LHCN-M2 (cell line): ENCODE measurements at places on chromosomes 5 and 9.

GRCh38 chr9:96048104-96048955 lies 172.8 kb downstream of the ERCC6L2 start:
- DNase-seq, result no peak

DNA sequence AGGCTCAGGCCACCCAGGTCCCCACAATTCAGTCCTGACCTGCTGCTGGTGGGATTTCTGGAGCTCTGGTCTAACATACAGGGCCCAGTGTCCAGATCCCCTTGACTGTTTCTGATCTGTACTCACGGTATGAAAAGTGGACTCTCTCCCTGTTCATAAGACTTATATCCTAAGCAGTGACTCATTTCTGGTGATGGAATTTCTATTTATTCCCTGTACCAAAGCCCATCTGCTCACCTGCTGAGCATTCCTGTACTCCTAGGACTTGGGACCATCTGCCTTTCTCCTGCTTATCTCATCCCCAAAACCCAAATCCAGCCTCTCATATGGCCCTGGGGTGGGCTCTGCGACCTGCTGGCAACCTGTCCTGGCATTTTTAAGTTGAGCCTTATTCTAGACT lies 86.6 kb downstream of the APBA1 start:
- no peak for DNase-seq

DNA sequence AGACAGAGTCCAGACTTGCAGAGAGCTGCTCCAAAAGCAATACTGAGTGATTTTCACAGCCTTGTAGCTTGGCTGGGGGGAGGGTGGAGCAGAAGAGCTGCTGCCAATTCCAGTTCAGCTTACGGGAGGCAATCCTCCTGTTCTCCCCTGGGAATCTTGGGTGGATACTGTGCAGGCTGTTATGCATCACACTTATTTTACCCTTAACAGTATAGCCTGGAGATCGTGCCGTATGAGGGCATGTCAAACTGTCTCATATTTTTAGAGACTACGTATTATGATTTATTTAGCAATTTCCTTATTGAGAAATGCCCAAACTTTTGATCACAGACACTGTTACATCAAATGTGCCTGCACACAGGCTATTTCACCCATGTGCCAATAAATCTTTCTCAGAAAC lies 85.2 kb downstream of the BASP1 start:
- DNase-seq, result peak; percentile 35

- DNase-seq, result no peak
These were observed 7.2 kb downstream of the TOR1A start for GRCh38 chr9:129816501-129817435.

DNA sequence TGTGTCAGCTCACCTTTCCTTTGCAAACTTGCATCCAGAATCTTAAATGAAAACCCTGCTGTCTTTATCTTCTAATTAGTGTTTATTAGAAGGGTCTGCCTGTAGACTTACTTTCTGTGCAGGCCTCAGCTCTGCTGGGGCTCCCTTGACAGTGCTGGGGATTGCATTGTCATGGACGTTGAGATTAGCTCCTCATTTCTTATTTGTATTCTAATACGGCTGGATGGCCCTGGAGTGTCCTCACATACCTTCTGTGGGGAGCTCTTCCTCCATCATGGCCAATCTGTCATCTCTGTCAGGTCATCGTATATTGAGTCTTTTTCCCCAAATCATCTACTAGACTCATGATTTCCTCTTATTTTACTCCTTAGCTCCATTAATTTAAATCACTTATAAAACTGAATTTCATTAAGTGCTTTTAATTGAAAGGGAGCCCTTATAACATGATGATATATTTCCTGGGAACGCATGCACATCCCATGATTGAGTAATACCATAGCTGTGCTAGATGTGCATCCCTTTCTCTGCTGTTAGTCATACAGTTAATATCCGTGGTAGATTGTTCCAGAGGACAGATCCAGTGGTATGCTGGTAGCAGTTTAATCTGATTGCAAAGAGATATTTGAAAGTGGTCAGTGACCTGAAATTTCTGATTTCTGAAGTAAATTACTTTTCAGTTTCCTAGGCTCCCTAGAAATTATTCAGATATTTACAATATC lies 61.6 kb downstream of the ICE1 start:
- peak; percentile 47 for DNase-seq

DNA sequence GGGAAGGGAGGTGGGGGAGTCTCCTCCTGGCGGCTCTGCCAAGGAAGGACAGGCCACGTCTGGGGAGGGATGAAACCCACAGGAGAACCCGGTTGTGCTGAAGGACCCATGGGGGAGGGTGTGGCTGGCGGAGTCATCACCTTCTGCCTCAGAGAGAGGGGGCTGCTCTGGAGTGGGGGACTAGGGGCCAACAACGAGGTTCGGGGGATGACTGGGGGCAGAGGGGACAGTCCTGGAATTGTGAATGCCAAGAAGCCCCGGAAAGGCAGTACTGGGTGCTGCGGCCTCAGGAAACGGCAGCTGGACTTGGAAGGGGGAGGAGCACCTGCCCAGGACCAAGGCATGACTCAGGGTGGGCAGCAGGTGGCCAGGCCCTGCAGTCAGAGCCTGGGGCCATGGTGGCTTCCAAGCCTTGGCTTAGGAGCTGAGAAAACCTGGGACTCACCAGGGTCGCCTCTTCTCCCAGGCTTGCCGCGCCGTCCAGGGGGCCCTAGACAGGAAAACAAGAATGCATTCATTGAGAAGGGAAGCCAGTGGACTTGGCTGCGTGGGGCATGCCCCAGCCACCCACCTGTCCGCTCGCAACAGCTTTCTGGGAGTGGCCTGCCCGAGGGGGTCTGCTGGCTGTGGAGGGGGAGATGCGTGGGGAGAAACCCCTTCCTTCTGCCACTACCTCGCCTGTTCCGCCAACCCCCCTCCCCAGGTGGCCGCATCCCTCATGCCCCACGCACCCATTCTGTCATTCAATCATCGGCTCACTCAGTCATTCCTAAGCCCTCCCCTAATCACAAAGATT lies 74.0 kb upstream of the PHYKPL start:
- DNase-seq, result no peak

GRCh38 chr9:14132775-14133174 lies 181.2 kb downstream of the NFIB start:
- DNase-seq, result no peak

GRCh38 chr5:32506201-32506661 lies 61.7 kb upstream of the ZFR start:
- peak; percentile 45 for DNase-seq

DNA sequence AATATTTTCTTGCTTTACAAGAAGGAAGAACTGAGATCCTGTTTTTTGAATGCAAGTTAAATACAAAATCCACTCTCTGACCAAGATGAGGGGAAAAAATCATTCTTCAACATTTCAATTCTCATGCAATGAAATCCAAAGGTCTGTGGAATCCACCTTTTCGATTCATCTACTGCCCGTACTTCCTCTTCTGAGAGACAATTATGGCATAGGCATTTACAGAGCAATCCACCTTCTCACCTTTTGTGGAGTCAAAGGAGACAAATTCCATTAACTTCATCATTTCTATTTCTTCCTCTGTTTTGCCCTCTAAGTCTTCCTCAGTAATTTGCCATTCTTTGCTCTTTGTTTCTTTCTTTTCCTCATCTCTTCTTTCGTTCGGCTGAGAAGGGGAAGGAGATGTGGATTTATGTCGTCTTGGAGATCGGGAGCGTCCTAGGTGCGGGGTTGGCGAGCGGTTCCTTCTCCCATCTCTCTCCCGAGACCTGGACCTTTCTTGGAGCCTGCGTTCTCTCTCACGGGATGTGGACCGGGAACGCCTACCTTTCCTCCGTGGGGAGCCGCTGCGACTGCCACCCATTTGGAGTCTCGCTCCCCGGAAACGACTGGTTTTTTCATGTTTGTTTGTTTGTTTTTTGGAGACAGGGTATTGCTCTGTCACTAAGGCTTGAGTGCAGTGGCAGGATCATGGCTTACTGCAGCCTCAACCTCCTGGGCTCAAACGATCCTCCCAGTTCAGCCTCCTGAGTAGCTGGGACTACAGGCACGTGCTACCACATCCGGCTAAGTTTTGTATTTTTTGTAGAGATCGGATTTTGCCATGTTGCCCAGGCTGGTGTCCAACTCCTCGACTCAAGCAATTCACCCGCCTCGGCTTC lies 24.3 kb upstream of the AFF4 start:
- DNase-seq, result no peak

GRCh38 chr5:132762246-132763000 lies 14.6 kb downstream of the SEPTIN8 start:
- no peak for DNase-seq

GRCh38 chr9:6945816-6946215 lies 188.0 kb downstream of the KDM4C start:
- no peak for DNase-seq

DNA sequence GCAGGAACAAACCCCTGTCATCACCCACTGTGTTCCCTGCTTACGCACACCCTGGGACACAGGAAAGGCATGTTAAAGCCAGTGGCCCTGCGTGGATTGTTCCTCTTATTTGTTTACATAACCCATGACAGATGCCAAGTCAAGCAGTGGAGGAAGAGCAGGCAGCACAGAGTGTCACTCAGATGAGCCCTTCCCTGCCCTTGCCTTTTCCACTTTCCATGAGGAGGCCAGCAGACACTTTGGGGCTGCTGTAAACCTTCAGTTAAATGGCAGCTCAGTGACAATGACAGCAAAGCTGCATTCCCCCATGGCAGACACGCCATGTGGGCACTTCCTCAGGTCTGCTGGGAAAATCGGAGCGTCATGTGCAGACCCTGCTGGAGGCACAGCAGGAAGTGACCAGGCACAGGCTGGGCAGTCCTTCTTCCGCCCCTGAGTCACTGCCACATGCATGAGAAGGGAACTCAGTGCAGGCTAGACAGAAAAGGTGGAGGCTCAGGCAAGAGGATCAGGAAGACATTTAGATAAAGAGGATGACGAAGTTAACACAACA lies 216.8 kb upstream of the PIK3R1 start:
- DNase-seq, result peak; percentile 35

DNA sequence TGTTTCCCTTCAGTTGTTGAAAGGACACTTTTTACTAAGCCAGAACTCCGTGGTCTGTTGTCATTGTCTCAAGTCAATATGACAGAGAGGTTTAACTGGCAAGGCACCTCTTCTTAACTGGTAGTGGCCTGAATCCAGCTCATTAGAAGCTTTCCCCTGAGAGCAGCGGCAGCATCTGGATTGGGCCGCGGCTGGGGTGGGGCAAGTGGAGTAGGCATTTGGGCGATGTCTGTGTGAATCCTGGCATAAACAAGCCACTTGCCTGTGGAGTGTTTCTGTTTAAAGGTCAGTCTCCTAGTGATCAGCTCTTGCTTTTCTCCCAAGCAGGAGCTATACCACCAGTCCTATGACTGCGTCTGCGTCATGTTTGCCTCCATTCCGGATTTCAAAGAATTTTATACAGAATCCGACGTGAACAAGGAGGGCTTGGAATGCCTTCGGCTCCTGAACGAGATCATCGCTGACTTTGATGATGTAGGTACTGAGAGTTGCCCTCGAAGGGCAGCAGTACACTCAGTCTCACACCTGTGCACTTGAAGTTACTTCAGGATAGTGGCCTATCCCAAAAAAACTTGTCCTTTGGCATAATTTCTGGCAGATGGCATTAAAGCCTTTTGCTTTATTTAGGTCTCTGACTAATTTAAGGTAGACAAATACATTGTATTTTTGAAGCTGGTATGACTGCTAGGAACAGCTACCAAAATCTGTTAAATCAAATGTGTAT lies 48.9 kb downstream of the CFAP90 start:
- DNase-seq, result no peak

GRCh38 chr5:116281309-116281708 lies 196.5 kb downstream of the COMMD10 start:
- no peak for DNase-seq

- no peak for DNase-seq
These were observed 26.3 kb downstream of the SSBP2 start for GRCh38 chr5:81724571-81724970.

GRCh38 chr5:167511-167910 lies 23.8 kb upstream of the LRRC14B start:
- no peak for DNase-seq

GRCh38 chr5:55645304-55645703 lies 66.8 kb downstream of the SLC38A9 start:
- DNase-seq, result peak; percentile 65

GRCh38 chr5:2282893-2283292 lies 400.2 kb upstream of the IRX4 start:
- no peak for DNase-seq

- DNase-seq, result no peak
These were observed 175.1 kb downstream of the CD180 start for GRCh38 chr5:67021521-67021920.

GRCh38 chr9:2758898-2759510 lies 41.7 kb downstream of the KCNV2 start:
- DNase-seq, result no peak

DNA sequence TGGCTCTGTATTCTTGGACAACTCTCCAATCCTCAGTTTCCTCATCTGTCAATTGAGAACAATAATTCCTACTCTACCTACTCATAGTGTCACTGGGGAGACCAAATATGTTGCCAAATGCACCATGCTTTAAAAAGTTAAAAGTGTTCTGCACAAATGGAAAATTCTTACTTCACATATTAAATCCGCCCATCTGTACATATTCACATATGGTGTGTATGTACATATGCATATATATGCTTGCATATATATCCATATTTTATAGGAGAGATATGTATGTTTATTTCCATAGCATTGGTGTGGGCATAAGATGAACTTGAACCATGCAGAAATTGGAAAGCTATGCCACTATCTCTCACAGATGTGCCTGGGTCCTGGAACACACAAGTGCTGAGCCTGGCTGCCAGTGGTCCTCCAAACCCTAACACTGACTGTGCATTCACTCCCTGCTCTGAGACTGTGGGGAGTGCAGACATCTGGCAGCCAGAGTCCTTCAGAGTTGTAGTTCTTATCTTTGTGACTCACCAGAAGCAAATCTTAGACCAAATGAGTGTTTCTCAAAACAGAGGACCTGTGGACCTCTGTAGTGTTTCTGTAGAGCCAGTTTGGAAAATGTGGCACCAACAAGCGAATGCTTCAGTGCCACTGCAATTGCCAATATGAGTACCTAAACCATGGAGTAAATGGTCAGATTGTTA lies 168.7 kb downstream of the GRIA1 start:
- peak; percentile 54 for DNase-seq

DNA sequence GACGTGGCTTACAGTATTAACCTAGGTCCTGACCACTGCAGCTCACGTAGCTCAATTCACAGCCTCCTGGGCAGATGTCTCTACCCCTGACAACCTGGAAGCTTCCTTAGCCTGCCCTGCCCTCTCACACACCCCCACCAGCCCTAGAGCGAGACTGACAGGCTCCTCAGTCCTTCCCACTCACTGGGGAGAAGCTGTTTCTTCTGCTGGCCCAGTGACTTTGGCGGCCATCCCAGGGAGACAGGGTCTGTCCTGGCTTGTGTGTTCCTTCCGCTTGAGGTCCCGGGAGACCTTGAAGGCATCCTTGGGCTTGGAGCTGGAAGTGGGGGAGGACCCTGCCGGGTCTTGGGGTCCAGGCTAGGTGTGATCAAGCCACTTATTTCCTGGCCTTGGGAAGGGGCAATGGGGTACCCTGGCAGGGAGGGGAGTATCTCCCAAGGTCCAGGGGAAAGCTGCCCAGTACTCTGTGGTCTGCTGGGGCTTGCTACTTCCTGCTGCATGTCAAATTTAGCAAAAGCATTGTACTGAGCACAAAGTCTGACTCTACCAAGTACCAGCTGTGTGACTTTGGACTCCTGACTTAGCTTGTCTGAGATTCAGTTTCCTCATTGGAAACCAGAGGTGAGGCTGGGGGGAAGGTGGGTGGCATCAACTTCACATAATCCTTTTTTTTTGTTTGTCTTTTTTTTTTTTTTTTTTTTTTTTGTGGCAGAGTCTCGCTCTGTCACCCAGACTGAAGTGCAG lies 1.9 kb downstream of the MIGA2 start:
- DNase-seq, result no peak

GRCh38 chr9:32414856-32415255 lies 30.4 kb downstream of the ACO1 start:
- DNase-seq, result no peak

- DNase-seq, result no peak
These were observed 691 bp downstream of the DMXL1 start for GRCh38 chr5:119071561-119071995.
